ENCODE measurements at places on chromosomes 11 and 22.

GRCh38 chr11:44532809-44533208, 32.7 kb upstream of the CD82 start:
- DNase-seq, result no peak

DNA sequence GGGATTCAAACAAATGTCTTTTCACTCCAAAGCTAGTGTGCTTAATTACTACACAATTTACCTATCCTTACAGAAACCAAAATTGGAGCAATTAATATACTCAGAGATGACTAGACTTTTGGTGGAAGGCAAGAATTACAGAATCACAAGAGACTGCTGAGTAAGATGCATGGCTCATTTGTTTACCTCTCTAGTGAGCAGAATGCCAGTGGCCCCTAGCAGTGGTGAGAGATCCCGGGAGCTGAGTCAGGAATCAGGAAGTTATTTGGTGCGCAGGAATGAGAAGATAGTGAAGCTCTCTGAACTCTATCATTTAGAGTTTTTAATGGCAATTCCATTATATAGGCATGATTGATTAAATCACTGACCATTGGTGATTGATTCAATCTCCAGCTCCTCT, 188.9 kb upstream of the SESN3 start:
- no peak for DNase-seq

DNA sequence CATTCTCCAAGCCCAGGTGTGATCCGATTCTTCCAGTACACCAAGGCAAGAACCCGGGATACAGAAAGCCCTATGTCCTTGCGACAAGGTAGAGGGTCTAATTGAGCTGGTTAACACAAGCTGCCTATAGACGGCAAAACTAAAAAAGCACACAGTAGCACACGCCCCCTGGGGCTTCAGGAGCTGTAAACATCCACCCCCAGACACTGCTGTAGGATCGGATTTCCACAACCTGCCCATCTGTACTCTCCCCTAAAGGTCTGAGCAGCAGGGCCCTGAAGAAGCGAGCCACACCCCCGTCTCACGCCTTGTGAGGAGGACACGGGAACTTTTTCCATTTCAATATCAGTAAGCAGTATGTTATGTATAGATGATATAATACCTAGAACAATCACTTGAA, 624.7 kb downstream of the BUD13 start:
- no peak for DNase-seq

- no peak for DNase-seq
These were observed 68.6 kb upstream of the ATXN10 start for GRCh38 chr22:45602824-45603595.

- no peak for DNase-seq
These were observed 355.3 kb upstream of the CCDC90B start for GRCh38 chr11:83641511-83641910.

GRCh38 chr11:35261197-35261596, 122.2 kb downstream of the CD44 start:
- no peak for DNase-seq

- DNase-seq, result no peak
These were observed 134.7 kb downstream of the TTC17 start for GRCh38 chr11:43493431-43493830.

GRCh38 chr11:72493426-72494108, 59.2 kb upstream of the CLPB start:
- DNase-seq, result no peak

GRCh38 chr11:123544631-123545375, 109.6 kb downstream of the SCN3B start:
- DNase-seq, result no peak

- DNase-seq, result no peak
These were observed 17.5 kb upstream of the TMPRSS4 start for GRCh38 chr11:118059246-118059940.

GRCh38 chr11:70528794-70529580, 130.7 kb downstream of the CTTN start:
- DNase-seq, result no peak

DNA sequence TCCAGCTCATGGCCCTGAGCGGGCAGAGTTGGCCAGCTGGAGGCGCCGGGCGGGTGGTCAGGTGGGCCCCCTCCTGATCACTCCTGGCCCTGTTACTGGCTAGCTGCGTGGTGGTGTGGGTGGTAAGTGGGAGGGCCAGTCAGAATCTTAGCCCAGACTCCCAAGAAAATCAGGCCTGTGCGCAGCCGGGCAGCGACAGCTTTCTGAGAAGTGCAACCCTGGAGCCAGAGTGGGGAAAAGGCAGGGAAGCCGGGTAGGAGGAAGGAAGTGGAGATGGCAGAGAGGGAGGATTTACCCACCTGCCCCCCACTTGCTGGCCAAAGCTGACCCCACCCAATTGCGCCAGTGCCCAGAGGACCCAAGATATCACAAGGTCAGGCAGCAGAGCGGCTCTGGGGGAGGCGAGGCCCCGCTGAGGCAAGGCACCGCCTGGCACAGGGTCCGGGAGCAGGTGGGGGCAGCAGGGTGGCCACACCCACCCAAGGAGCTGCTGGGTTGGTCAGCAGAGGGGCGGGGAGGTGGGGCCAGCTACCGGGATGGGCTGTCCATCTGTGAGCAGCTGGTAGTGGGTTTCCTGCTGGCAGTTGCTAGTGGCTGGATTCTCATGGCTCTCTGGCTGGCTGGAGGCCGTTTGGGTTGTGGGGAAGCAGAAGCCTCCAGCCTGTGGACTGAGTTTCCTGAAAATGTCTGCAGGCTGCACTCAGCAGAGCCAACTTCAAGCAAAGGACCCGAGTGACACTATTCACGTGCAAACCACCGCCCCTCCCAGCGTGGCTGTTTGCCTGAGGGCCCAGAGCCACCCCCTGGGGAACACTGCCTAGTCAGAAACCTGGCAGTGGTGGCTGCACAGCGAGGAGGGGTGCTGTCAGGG, 196.4 kb downstream of the IGLL1 start:
- no peak for DNase-seq

GRCh38 chr22:24731761-24732160, 42.8 kb downstream of the PIWIL3 start:
- DNase-seq, result no peak

- DNase-seq, result no peak
These were observed 33.5 kb downstream of the CLMP start for GRCh38 chr11:123161376-123162030.

DNA sequence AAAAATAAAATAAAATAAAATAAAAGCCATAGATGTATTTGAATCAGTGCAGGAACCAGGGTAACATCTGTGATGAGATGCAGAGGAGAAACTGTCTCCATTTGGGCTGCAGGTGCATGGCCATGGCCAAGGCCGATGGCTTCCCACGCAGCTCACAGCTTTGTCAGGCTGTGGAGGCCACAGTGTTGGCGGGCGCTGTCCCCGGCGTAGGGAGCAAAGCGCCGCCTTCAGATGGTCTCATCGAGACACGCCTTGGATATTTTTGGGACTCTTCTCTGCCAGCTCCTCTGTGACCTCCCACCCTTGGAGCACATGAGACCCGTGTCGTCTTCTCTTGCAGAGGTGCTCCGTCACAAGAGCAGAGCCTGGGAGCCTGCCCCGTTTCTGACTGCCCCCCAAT, 38.6 kb downstream of the MUC6 start:
- DNase-seq, result no peak

DNA sequence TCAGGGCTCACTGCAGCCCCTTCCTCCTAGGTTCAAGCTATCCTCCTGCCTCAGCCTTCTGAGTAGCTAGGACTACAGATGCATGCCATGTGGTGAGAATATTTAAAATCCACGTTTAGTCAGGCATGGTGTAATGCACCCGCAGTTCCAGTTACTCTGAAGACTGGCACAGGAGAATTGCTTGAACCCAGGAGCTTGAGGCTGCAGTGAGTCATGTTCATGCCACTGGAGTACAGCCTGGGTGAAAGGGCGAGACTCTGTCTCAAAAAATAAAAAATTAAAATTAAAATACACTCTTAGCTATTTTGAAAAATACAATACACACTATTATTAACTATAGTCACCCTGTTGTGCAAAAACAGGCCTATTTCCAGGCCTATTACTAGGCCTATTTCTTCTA, 38.4 kb downstream of the NOX4 start:
- DNase-seq, result no peak

- peak; percentile 51 for DNase-seq
These were observed 56.0 kb downstream of the DCUN1D5 start for GRCh38 chr11:103035791-103036434.

DNA sequence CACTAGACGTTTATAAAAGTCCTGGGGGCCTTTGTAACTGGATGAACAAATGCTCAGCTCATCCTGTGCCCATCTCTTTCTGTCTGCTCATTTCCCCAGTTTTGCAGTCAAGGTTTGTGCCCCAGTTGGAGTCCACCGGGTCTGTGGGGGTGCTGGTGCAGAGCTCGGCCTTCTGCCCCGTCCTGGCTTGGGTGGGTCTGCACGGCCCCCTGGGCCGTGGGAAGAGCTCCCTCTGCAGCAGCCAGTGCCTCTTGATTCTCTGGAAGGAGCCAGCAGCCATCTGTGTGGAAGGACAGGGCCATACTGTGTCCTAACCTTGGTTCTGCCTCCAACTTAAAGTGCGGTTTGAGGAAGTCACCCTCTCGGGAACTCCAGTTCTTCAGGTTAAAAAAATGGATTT, 140.2 kb downstream of the NTM start:
- DNase-seq, result no peak

DNA sequence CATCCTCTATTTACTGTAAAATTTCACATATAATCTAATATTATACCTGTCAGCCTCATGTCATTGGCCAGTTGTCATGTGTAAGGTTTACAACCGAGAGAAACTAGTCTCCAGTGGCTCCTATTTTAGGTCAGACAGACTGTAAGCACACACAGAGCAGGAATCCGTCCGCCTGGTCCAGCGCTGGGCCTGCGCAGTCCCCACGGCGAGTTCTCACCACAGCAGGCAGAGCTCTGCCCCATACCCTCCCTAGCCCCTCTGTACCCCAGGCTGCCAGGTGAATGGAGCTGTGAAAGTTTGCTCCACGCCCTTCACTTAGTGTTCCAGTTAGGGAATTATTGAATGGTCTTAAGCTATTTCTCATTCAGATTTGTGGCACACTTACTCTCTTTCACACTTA, 63.7 kb downstream of the SNX19 start:
- no peak for DNase-seq

DNA sequence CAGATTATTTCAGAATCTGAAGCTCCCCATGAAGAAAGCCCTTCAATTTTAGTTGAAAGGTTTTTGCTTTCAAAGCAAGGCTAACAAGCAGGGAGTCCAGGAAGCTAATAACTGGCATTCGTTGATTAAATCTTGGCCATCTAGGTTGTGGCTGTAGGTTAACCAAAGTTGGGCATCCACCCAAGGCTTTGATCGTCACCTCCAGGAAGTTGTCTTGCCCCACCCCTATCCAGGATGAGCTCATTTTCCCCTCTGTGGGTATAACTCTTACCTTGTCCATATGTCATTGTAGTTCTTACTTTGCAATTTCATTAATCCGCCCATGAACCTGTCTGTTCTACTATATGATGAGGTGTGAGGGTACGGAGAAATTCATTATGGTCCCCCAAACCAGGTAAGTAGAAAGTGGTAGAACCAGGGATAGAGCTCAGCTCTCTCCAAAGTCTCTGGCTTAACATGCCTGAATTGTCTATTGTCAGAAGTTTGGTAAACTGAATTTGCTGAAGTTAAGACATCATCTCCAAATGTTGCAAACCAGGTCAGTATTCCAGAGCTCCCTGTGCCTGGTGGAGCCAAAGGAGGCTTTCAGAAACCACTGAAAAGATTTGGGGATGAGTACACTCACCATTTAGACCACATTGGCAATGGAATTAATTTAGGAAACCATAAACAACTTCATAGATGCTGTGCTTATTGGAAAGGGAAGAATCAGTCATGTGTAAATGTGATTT, 97.1 kb downstream of the CD44 start:
- no peak for DNase-seq

DNA sequence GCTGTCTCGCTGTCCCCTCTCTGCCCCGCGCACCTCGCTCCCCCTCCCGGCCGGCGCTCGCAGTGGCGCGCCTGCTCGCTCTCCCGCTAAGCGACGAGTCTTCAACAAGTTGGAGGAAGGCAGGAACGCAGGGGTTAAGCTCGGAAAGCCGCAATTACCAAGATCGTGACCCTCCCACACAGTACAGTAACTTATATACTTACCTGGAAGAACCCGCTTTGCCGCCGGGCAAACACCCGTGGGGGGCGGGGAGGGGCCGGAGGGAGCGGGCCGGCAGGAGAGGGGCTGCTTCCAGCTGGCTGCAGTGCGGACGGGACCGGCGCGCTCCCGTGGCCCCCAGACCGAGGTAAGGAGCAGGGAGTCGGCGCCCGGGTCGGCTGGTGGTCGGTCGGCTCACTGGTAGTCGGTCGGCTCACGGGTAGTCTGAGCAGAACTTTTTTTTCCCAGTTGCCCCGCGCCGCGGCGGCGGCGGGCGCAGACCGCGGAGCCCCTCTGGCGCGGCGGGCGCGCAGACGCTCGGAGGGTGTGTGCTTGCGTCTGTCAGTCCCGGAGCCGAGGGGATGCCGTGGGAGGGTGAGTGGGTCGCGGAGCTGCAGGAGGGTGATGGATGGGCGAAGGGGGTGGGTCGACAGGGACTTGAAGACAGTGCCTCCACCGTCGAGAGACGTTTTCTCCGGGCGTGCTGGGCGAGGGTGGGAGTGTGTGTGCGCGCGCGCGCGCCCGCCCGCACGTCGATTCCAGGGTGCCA, 101.2 kb upstream of the HSD17B12 start:
- DNase-seq, result peak; percentile 46

GRCh38 chr22:22556995-22557925, 1.8 kb downstream of the PRAME start:
- no peak for DNase-seq

GRCh38 chr22:32042924-32043323, at the start of gene SLC5A1:
Gene SLC5A1, plus strand, starts transcription at chr22:32043261. Its CDS starts 21 bp downstream, at chr22:32043282.
- DNase-seq, result no peak

DNA sequence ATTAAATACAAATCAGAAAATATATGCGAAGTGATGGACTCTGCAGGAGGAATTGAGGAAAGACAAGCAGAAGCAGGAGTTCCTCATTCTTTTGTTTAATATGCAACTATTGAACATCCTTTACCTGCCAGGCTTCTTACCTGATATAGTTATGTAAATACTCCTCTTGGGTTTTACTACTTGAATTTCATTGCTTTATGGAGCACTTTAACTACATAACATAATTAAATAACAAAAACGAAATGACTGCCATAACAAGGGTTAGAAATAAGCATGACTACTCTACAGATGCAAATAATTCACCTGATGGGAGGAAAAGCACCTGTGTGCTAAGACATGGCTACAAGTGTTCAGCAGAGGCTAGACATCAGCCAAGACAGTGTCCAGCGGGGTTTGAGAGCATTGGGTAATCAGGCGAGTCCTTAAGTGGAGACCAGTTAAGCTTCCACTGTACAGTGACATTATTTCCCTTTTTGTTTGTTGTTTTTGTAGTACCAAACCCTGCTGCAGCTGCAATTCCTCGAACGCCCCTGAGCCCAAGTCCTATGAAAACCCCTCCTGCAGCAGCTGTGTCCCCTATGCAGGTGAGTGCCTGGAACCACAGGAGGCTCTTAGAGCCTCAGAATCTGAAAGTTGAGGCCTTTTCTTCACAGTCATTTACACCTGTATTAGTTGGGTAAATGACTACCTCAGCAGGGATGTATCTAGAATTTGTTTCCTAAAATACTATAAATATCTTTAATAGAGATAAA, 67.4 kb downstream of the SPECC1L start:
- DNase-seq, result no peak

GRCh38 chr11:116990061-116990473, 108.2 kb downstream of the SIK3 start:
- DNase-seq, result no peak

GRCh38 chr11:75434051-75434450, 1.0 kb upstream of the KLHL35 start:
- DNase-seq, result no peak

- DNase-seq, result no peak
These were observed 75.6 kb downstream of the SNX19 start for GRCh38 chr11:130840679-130841078.

Data from HS-27A (cell line).